ENCODE measurements at places on chromosomes 6 and 20.
A peak's percentile ranks its signal among the peaks of the same experiment; 100 is the strongest.

- DNase-seq = no peak
Measured at GRCh38 chr6:152301021-152301764, 336.0 kb downstream of the SYNE1 start.

GRCh38 chr20:51008718-51009117, 14.2 kb downstream of the KCNG1 start:
- no peak for DNase-seq

GRCh38 chr6:43211955-43212354, 17.3 kb downstream of the DNPH1 start:
- no peak for DNase-seq

DNA sequence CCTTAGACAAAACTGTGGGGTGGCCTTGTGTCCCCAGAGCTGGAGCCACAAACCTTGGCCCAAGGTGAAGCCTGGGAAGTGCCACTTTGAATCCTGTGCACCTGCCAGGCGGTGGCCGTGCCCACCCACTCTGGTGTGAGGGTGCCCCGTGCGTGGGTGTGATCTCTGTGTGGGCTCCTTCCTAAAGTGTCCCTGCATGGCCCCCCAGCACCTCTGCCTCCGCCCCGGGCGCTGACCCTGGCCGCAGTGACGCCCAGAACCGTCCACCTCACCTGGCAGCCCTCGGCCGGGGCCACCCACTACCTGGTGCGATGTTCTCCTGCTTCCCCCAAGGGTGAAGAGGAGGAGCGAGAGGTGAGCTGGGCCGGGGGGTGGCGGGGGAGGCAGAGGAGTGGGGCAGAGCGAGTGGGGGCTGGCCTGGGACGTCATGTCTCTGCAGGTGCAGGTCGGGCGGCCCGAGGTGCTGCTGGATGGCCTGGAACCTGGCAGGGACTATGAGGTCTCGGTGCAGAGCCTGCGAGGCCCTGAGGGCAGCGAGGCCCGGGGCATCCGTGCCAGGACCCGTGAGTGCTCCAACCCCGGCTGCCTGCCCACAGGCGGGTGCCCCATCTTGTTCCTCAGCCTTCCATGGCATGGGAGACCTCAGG, 18.3 kb downstream of the COL20A1 start:
- no peak for DNase-seq

- DNase-seq = no peak
Measured at GRCh38 chr6:47727391-47727790, 29.0 kb downstream of the ADGRF4 start.

DNA sequence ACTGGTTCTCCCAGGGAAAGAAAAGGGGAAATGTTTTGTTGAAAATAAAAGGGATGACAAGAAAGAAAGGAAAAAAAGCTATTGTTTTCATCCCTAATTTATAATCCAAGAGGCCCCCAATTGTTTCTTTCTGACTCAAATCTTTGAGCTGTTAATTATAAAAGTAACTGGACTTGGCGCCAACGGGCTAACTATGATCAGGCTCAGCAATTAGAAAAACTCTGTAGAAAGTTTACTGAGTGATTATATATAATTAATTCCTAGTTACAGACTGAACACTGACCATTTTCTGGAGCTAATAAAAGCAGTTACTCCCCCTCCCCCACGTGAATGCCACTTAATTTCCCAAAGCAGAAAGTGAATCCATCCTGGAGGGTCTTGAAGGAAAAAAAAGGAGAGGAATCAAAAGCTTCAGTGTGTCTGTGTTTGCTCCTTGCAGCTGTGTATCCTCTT, 3.2 kb downstream of the ZMYND8 start:
- DNase-seq = no peak

GRCh38 chr20:36064658-36065426, 89.7 kb upstream of the EPB41L1 start:
- DNase-seq = peak; percentile 86

DNA sequence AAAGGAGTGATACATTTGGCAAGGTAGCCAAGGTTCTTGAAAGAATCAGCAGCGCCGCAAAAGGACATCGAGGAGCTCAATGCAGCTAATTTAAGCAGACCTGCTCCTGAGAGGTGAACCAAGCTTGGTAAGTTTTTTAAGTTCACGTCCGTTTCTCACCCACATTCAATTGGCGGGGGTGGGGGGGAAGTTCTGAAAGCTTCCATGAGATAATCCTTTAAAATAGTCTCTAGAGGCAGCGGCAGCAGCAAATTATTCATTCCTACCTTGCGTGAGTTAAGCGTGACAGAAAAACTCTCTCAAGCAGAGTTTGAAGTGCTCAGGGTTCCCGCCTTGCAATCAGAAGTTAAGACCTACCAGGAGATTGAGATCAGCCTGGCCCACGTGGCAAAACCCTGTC, 97.3 kb upstream of the NHSL1 start:
- DNase-seq = no peak

DNA sequence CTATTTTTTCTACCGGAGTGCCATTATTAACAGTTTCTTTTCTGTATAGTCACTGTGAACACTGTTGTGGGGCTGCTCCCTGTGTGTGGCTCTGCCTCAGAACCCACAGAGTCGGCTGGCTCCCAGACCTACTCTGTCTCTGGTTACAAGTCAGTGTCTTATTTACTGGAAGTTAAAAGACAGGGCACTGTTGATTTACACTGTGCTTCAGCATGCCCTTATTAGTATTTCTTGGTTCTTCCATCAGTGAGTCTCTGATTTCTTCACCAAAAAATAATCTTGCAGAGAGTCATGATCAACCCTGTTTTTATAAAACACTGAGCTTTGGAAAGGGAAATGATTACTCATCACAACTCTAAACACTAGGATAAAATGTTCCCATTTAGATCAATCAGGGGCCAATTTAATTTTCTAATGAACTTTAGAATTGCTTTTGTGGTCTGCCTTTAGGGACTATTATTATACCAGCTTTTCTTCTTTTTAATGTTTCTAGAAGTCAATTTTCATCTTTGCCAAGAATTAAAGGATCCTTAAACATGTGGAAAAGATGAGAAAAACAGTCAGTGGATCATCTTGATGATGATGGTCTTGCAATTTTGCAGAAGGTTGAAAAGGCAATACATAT, 92.6 kb downstream of the UTRN start:
- DNase-seq = no peak

GRCh38 chr6:152268846-152269442, 368.2 kb downstream of the SYNE1 start:
- no peak for DNase-seq

- DNase-seq = no peak
Measured at GRCh38 chr6:36893976-36894932, 8.5 kb downstream of the C6orf89 start.

- DNase-seq = no peak
Measured at GRCh38 chr20:46367967-46368901, 38.2 kb downstream of the ELMO2 start.

- no peak for DNase-seq
Measured at GRCh38 chr6:90187437-90188121, 109.1 kb downstream of the BACH2 start.

Data from T-cell (primary cell).